ENCODE measurements at places on chromosomes 2 and 18.
A peak's percentile ranks its signal among the peaks of the same experiment; 100 is the strongest.

DNA sequence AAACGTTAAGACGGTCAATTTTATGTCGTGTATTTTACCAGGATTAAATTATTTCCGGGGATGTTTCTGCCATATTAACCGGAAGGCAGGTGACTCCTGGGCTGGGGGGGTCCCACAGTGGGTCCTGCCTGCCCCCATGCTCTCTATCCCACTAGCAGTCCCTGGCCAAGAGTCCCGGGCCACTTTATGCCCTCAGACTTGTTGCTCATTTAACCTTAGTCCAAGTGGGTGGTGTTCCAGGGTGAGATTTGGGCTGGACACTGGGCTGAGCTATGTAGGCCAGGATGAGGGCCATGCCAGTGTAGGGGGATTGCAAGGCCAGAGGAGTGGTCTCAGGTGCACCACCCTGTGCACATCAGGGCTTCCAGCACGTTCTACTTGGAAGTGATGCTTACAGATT, 24.1 kb downstream of the TWIST2 start:
- no peak for DNase-seq

GRCh38 chr18:211582-211981, 53.2 kb downstream of the USP14 start:
- no peak for DNase-seq

DNA sequence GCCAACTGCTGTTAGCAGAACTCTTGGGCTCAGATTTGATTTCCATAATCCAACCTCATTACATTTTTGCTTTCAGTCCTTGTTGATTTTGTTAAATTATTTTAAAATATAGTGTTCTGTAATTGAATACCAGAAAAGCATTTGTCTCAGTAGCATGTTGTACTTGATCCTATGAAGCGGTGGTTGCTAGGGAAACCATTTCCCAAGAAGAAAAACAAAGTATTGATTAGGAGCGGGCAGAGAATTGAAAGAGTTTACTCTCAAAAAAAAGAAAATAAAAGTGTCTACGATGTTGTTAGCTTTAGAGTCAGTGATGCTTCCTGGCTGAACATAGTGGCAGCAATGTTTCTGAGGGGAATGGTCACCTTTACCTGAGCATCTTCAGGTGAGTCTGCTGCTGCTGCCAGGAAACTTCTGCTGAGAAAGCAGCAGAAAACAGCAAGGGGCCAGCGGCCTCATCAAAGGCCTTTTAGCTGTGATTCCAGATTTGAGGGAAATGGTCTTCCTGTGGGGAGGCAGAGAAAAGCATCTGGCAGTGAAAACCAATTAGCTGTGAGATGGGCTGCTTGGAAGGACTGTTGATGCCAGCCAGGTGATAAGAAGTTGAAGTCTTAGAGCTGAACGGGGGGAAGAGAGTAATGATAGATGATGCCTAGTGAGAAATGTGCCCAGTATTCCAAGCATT, 37.1 kb downstream of the CRIM1 start:
- peak; percentile 37 for DNase-seq

DNA sequence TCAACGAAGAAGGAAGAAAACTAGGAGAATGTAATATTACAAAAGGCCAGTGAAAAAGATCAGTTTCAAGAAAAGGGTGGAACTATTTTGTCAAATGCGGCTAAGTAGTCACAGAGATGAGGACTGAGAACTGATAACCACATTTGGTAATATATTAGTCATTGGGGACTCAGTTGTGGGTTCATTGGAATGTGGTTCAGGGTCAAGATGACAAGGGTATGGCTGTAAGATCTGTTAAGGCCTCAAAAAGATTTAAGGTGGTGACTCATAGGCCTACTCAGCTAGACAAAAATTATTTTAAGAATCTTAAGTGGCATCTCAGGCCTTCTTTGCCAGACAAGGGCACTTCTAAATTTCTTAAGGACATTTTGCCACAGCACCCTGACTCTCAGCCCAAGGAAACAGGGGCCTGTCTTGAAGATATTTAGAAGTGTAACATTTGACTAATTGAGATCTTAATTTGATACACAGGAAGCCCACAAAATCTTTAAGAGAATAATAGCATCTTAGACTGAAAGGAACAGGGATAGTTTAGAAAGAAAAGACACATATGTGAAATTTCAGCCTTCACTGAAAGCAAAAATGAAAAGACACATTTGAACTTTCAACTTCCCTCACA, 81.3 kb downstream of the STRADB start:
- no peak for DNase-seq

DNA sequence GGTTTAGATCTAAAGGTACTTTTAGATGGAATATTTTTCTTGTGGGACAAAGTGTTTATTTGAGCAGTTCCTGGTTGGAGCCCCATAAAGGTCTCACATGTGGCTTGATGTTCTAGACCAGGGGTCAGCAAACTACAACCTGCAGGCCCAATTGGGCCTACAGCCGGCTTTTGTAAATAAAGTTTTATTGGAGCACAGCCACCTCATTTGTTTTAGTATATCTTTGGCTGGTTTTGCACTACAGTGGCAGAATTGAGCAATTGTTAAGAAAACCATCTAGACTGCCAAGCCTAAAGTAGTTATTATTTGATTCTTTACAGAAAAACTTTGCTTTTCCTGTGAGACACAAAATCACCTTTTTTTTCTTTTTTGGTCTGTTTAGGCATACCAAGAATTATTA, 41.6 kb downstream of the NDC80 start:
- no peak for DNase-seq

- DNase-seq, result peak; percentile 89
These were observed 116.6 kb downstream of the SRBD1 start for GRCh38 chr2:45494275-45494977.

DNA sequence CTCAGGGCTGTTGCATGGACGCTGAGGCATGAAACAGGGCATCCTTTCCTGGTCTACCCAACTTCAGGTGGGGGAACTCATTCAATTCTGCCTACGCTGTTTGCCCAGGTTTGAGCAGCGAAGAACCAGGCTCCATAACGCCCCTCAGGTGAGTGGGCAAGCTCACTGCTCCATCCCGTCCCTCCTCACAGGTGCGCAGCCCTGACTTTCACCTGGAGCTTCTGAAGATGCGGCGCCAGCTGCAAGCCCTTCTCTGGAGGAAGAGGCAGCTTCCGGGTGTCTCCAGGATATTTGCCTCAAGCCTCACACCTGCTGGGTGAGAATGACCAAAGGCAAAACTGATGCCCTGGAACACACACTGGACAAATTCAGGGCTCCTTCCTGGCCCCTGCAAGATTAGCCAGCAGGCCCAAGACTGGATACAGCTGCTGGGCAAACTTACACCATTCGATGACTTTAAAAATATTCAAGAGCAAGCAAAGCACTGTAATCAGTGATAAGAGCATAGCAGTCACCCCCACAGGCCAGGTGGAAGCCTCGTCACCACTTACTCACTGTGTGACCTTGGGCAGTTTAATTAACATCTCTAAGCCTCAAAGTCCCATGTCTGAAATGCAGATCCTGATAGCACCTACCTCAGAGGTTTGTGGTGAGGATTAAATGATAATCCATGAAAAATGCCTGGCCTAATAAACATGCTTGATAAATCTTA, 97.7 kb downstream of the GYPC start:
- DNase-seq, result no peak

DNA sequence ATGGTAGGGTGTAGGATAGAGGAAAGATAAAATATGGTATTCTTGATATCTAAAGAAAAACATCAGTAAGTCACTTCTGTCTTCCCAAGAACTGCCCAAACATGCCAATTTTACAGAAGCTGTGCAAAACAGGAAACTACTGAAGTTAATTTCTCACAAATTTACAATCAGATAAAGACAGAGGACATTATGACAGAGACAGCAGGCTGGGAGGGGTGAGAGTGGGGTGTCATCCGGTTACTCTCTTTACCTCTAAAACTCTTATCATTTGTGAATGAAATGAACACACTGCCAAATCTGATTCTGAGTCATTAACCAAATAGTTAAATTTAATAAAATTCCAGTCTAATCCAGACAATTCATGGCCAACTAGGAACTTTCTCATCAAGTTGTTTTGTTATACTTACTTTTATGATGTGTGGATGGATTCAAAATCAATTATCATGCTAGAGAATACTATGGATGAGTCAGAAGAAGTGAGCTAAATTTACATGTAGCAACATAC, 323.2 kb upstream of the MEX3C start:
- no peak for DNase-seq

- no peak for DNase-seq
These were observed 15.0 kb upstream of the KCNG2 start for GRCh38 chr18:79782566-79783308.

DNA sequence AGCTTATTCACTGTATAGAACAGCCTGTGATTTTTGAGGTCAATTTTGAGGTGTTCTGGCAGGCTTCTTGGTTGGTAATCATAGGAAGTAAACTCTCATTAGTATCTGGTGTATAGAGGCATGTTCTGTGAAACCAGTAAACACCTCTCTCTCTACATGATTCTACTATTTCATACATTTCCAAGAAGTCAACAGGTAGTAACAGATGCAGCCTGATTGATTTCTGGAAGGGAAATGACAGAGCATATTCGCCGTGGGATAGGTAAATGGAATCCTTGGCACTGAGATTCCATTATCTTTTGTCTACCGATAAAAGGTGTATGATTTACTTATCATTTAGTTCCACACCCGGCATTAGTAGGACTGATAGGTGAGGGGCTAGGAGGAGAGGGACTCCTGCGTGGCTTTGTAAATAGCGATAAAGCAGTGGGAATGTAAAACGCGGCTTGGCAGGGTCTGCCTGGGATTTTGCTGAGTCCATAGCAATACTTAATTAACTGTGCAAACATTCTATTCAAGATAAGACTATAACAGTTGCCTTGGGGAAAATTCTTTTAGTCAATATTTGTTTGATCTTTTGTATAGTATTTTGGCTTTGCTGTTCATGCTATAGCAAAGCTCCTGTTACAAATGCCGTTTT, 32.3 kb downstream of the LYPD6B start:
- DNase-seq, result peak; percentile 45

GRCh38 chr2:191597186-191597751, 80.7 kb upstream of the NABP1 start:
- DNase-seq, result no peak

DNA sequence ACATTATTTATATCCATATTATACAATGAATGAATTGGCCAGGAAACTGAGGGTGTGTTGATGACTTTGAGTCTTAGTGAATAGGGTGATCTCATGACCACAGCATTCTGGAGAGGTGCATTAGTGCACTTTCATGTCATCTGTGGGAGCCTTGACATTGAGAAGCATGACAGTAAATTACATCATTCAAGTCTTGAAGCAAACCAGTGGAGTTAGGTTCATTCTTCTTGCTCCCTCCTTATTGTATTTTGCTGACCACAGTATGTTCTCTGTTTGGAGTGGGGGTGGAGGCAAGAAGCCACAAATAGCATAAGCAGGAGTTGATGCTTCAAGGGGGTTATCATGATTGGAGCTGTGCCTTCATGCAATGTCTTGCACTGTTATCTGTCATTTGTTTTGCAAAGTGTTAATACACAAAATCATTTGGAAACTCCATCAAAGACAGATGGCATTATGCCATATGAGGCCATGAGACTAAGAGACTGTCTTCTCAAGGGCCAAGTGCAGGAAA, 680.2 kb downstream of the NYAP2 start:
- no peak for DNase-seq

DNA sequence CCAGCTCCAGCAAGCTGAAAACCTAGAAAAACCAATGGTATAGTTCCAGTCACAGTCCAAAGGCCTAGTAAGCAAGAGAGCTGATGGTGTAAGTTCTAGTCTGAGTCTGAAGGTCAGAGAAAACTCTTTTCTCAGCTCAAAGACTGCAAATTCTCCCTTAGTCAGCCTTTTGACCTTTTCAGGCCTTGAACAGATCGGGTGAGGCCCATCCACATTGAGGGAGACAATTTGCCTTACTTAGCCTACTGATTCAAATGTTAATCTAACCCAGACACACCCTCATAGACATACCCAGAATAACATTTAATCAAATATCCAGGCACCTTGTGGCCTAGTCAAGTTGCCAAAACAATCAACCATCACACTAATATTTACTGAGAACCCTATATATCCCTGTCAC, 110.8 kb upstream of the KCNJ3 start:
- no peak for DNase-seq

DNA sequence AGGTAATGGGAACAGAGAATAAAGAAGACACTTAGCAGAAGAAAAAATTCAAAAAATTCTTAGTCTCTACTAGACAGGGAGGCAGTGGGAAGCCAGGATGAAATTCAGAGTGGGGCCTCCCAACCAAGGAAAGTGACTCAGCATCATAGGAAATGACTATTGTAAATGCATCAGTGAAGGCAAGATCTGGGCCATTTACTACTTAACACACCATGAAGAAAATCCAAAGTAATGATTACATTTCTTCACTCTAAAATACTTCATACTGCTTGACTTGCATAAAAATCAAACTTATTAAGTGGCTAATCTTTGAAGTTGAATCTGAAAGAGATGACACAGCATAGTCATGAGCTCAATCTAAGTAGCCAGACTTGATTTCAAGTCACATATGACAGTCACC, 405.8 kb upstream of the SLC39A10 start:
- DNase-seq, result no peak

DNA sequence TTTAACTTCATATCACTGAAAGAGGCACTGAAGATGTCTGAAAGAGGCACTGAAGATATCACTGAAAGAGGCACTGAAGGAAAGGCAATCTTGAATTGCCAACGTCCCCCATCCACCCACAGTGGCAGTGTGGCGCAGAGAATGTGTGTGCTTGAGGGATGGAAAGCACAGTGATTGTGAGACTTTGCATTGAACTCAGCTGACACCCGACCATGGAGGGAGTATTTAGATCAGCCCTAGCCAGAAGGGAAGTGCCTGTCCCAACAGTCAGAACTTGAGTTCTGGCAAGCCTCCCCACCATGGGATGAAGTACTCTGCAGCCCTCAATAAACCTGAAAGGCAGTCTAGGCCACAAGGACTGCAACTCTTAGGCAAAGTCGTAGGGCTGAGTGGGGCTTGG, 33.8 kb downstream of the MAP4K3 start:
- DNase-seq, result no peak

- DNase-seq, result peak; percentile 28
These were observed 35.0 kb downstream of the RTN4 start for GRCh38 chr2:55014962-55015939.

DNA sequence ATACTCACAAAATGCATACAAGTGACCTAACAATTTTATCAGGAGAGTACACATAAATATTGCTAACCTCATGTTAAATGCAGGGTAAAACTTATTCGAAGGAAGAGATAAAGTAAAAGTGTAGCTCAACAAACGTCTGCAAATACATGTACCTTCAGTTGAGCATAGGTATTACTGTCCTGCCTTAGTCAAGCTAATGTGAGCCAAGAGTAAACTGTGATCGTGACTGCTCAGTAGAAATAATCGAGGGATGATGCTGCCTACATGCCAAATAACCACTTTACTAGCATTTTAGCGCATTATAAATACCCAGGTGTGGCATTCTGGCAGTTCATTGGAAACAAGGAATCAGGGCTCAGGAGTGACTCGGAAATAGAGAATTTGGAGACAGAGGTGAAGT, 779.5 kb downstream of the SOCS6 start:
- no peak for DNase-seq

All from NCI-H1417 (cell line).